ENCODE measurements at places on chromosomes 5 and 9. TPM values are rescaled to one million over a fixed set of nuclear protein-coding genes. Genes with fewer than 3 reads are reported as not detected.

DNA sequence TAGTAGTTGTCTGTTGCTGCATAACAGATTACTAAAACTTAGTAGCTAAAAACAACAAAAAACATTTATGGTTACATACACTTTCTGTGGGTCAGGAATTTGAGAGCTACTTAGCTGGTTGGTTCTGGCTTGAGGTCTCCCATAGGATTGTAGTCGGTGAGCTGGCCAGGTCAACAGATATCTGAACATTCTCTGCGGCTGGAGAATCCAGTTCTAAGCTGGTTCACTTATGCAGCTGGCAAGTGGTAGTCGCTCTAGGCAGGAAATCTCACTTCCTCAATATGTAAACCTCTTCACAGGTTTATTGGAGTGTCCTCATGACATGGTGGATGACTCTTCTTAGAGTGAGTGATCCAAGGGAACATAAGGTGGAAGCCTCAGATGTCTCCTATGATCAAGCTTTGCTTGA lies 65.7 kb upstream of the TNFAIP8 start:
- H3K27ac ChIP-seq = no peak overlapping the region
- no peaks in the 10 kb centered on the region for H3K27me3 ChIP-seq
- DNase-seq = no peak
- H3K36me3 ChIP-seq = no peaks in the 10 kb centered on the region
- H3K4me3 ChIP-seq = no peak overlapping the region

ADGRD2 gene
- not detected for polyA plus RNA-seq

GRCh38 chr5:62791059-62791458 lies 212.4 kb downstream of the LRRC70 start:
- H3K4me3 ChIP-seq = no peak overlapping the region
- no peaks in the 10 kb centered on the region for H3K4me1 ChIP-seq
- no peak for DNase-seq
- H3K27me3 ChIP-seq = no peaks in the 10 kb centered on the region

GRCh38 chr5:124708086-124708485 lies 38.4 kb downstream of the ZNF608 start:
- H3K4me3 ChIP-seq = no peak overlapping the region
- no peak for DNase-seq
- H3K27ac ChIP-seq = no peak overlapping the region
- no peaks in the 10 kb centered on the region for H3K27me3 ChIP-seq
- peaks cover 10% of the 10 kb centered on the region for H3K4me1 ChIP-seq
- no peaks in the 10 kb centered on the region for H3K36me3 ChIP-seq

Measured in fibroblast of lung (primary cell).